WTC11 (cell line): ENCODE measurements at places on chromosomes 5 and 9.

DNA sequence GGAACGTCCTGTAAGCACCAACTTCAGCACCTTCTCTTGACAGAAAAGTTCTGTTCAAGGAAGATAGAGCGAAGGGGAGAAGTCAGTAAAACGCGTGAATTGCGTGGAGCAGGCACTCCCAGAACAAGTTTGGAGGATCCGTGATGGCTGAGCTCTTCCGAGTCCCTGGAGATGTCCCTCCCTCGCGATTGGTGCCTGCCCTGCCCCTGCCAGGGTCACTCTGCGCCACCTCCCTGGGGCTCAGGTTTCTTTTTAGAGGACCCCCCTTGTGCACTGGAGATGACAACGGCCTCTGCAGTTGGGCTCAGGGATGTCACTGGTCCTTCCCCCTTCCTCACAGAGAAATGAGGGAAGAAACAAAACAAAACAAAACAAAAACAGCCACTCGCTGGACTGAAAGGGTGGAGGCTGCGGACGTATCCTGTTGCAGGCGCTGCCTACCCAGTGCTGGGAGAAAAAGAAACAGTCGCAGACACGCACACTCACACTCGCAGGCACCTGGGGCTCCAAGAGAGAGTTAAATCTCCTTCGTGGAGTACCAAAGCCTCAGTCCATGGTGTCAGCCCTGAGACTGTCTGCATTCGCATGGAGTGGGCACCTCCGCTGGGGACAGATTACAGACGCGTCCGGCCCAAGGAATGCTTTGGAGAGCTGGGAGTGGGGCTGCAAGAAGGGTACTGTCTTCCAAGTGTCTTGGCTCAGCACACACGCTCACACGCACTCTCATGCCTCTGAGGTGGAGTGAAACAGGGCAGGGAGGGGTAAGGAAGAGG is 512.7 kb downstream of the SLCO4C1 start:
- DNase-seq = peak; percentile 12

DNA sequence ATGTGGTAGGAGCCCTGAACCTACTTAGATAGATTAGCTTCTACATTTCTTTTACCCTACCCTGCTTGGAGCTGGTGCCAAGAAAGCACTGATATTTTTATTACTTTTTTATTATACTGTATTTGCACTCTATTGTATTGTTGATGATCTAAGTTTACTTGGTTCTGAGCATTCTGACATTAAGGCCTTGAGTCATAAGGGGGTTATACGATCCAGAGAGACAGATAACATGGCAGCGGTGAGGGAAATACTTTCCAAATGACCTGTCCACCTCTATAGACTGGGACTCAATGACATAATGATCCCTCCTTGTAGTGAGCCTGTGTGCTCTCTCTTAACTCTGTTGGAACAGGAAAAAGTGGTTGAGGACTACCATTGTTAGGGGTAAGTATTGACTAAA is 176.3 kb downstream of the MAN2A1 start:
- no peak for DNase-seq

DNA sequence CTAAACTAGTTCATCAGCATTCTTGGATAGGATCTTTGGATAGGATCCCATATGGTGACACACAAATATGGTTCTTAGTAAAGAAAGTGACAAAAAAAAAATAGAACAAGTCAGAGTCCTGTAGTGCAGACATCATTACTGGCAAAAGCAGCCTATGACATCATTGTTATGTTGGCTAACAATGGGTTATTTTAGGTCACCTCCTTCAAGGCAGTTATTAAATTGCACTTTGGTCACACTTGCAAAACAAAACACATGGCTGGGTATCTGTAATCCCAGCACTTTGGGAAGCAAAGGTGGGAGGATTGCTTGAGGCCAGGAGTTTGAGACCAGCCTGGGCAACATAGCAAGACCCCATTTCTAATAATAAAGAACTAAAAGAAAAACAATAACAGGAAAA is 185.9 kb downstream of the KIAA0825 start:
- DNase-seq = no peak

GRCh38 chr9:974031-974995 is 2.1 kb upstream of the DMRT3 start:
- no peak for DNase-seq

- no peak for DNase-seq
Observed at GRCh38 chr5:124921694-124922093, 175.3 kb upstream of the ZNF608 start.

GRCh38 chr5:50903651-50904050 is 237.2 kb downstream of the PARP8 start:
- DNase-seq = no peak

- no peak for DNase-seq
Observed at GRCh38 chr9:36401164-36401740, 1.2 kb upstream of the RNF38 start.

DNA sequence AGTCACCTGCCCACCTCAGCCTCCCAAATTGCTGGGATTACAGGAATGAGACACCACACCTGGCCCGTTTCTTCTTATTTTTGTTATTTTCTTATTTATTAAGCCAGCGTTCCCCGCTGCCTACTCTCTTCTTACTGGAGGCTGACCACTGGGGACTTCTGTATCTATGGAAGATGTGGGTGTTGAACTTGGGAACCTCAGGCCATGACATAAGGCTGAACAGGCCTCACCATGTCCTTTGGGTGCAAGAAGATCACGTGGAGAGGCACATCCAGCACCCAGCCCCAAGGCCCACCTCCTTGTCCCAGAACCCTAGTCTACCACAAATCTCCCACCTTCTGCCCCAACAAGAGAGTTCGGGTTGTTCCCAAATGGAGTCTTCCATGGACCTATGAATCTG is 59.4 kb upstream of the NEK6 start:
- no peak for DNase-seq

GRCh38 chr5:156423597-156423996 is 96.6 kb downstream of the SGCD start:
- DNase-seq = no peak

DNA sequence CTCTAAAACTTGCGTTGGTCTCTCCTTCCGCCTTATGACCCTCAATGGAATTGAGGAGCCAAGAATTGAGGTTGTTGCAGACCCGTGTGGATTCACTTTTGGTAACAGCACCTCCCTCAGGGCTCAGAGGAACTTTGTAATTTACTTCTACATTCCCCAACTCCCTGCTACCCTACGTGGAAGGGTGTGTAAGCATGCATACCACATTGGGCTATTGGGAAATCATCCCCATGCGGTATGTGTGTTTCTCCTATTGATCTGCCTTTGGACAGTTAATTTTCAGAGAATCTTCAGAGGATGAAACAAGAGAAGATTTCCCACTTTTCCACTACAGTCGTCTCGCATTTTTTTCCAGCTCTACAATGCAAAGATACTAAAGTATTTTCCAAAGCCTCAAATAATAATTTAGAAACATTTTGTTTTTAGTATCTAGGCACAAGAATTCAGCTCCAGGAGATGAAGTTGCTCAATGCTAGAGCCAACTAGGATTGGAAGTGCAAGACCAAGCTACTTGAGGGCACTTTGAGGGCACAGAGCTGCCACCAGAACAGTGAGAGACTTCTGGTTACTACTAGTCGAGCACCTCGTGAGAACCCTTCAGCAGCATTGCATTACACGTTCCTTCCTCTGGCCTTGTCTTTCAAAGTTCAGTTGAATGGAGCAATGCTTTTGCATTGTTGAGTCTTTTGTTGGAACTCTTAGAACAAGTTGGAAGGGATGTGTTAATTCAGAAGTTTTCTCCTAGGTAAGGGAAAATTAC is 3.4 kb downstream of the C1QTNF3 start:
- DNase-seq = no peak

DNA sequence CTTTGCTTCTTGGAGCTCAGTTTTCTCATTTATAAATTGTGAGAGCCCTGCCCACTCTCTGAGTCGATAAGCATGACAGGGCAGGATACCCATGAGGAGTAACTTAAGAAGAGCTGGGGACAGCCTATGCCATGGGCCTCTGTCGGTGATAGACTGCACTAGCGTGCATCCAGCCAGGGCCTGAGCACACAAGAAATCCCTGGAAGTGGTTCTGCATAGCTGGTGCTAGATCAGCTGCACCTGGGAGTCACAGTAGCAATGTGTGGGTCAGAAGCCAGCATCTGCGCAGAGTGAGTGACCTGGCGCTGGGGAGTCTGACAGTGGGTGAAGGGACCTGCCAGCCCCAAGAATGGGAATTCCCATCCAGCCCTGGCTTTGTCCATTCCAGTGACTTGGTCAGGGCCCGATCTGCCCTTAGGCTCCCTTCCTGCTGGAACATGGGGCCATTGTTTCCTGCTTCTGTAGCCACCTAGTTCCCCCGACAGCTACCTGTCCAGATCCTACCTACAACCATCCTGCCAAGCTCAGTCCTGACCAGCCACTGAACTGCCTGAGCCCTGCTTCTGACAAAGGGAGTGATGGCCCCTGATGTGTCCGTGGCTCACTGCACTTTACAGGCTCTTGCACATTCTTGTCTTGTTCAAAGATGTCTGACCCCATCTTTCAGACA is 35.9 kb upstream of the NANS start:
- no peak for DNase-seq

DNA sequence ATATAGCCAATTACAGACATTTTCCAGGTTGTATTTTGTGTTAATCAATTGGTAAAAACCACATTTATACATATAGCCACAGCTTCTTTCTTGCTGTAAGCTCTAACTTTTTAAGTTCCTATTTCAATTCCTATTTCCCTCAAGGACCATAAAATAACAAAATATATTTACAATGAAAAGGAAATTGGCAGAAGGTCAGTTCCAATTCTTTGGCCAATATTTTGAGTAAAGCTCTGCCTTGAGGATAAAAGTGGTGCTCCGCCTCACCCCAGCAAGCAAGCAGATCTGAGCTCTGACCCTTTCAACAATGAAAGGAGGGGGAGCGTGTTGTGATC is 203.4 kb upstream of the RASEF start:
- DNase-seq = no peak

DNA sequence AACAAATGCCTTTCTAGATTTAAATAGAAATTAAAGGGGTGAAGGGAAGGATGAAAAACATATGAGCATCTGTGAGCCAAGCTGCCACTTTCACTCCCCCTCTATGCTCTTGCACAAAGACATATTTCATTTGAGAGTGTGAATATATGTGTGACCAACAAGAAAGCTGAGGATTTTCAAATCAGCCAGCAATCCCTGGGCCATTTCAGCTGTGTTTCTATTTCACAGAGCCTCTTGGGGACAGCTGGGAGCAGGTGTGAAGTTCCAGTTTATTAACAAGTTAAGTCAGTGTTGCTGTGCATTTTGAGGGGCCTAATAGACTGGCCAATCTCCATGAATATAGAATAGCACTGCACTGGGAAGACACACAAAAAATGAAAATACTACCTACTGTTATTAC is 248.7 kb upstream of the RGMB start:
- no peak for DNase-seq

DNA sequence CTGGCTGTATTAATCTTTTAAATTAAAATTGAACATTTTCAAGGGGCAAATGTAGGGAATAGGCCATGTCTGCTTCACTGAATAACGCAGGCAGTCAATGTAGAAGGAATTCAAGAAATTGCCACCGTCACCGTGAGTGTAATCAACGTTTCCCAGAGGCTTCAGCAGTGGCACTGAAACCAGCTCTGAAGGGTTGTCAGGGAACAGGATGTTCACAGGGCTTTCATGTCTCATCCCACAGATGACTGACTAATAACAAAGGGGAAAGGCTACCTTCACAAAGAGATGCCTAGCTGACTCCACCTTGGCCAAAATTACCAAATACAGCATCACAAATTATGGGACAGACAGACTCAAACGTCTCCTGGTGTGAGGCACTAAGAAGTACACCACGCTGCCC is 70.4 kb upstream of the SIMC1 start:
- no peak for DNase-seq
